ENCODE measurements at places on chromosomes 6 and 20.

DNA sequence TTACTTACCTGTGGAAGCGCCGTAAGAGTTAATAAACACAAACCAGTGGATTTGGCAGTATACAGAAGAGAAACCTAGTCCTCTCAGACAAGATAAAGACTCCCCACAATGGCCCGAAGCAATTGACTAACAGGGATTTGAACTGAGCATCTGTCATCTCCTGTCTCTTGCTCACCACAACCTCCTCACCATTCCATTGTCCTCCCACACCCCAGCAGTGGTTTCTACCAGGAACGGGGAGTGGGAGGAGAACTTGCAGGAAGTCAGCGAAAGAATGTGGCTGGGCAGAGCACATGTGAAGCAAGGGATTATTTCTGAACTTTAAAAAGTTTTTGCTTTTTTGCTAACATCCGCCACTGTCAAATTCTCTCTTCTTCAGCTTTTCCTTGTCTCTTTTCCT is 24.6 kb upstream of the TAAR1 start:
- no peak for DNase-seq

GRCh38 chr6:151096255-151096612 is 143.5 kb upstream of the AKAP12 start:
- no peak for DNase-seq

GRCh38 chr6:111922454-111923297 is 49.4 kb upstream of the FYN start:
- no peak for DNase-seq

DNA sequence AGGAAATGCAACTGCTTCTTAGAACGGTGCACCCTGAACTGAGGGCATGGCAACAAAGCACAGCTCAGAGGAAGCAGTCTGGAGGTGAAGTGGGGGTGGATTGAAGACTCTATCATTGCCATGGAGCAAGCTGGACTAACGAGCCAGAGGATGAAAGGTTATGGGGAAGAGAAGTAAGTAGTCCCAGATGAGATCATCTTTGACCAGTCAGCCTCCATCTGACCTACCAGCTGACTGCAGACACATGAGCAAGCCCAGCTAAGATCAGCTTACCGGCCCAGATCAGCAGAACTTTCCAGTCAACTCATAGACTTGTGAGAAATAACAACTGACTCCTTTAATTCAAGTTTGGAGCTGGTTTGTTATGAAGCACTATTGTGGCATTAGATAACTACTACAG is 9.1 kb upstream of the JAG1 start:
- no peak for DNase-seq

DNA sequence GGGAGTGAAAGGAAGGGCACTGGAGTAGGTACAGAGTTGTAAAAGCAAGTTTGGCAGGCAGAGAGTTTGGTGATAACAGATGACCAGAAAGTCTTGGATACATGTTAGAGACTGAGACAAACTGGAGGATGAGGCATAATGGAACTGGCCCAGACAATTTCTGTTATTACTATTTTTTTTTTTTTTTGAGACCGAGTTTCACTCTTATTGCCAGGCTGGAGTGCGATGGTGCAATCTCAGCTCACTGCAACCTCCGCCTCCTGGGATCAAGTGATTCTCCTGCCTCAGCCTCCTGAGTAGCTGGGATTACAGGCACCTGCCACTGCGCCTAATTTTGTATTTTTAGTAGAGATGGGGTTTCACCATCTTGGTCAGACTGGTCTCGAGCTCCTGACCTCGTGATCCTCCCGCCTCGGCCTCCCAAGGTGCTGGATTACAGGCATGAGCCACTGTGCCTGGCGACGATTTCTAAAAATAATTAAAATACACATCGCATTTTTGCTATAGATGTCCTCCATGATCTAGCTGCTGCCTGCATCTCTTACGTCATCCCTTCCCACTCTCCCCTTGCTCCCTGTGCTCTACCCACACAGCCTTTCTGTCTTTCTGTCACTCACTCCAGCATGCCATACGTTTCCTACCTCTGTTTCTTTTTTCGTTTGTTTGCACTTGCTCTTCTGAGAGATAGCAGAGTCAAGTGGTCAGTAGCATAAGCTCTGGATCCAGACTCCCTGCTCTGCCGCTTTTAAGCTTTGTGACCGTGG is 23.5 kb downstream of the MAPK14 start:
- DNase-seq: no peak

- DNase-seq: no peak
These were observed 95.4 kb upstream of the FOXQ1 start for GRCh38 chr6:1216488-1216974.

GRCh38 chr6:69915346-69915745 is 49.0 kb downstream of the COL19A1 start:
- DNase-seq: no peak

All from activated naive CD8-positive, alpha-beta T cell treated with anti-CD3 and anti-CD28 coated beads for 36 hours (primary cell).